ENCODE measurements at places on chromosomes 12 and 14.

DNA sequence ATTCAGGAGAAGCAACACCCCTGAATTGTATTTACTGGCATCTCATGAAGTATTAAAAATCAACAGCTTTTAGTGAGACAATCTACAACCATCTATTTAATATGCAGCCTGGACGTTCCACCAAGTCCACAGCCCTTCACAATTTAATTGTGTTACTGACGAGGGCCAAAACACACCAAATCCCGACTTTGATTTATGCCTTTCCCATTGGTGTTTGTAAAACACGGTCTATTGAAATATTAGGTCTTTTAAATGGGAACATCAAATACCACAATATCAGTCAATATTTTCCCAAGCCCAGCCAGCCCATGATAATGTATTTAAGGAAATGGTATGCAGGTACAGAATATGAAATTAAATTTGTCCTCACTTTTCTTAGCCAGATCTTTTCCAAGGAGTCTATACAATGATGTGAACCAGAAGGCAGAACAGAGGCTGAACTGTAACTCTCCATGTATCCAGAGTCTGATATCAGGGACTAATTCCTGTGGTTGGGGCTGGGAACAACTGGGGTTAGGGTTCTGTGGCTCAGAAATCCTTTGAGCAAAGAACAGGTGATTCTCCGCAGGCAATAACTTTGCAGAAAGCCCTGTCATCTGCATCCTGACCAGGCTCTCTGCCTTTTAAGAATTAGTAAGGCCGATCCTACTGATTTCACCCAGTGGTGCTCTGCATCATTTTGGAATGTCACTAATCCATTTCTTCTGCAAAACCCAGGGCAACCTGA, 179.3 kb upstream of the GZMB start:
- DNase-seq = no peak

DNA sequence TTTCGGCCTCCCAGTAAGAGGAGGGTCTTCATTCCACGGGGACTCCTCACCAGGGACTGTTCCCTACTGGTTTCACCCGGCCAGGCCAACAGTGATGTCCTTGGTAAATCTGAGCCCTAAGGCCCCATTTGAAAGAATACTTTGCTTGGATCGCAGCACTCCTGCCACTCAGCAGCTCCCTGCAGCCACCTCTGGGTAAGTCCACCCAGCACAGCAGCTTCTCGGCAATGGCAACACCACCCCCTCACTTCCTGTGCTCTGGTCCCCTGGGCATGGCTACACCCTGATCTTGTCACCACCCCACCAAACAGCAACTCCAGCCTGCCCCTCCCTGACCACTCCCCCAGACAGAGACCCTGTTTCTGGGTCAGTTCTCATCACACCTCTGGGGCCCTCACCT, 100.3 kb downstream of the SETD3 start:
- no peak for DNase-seq

DNA sequence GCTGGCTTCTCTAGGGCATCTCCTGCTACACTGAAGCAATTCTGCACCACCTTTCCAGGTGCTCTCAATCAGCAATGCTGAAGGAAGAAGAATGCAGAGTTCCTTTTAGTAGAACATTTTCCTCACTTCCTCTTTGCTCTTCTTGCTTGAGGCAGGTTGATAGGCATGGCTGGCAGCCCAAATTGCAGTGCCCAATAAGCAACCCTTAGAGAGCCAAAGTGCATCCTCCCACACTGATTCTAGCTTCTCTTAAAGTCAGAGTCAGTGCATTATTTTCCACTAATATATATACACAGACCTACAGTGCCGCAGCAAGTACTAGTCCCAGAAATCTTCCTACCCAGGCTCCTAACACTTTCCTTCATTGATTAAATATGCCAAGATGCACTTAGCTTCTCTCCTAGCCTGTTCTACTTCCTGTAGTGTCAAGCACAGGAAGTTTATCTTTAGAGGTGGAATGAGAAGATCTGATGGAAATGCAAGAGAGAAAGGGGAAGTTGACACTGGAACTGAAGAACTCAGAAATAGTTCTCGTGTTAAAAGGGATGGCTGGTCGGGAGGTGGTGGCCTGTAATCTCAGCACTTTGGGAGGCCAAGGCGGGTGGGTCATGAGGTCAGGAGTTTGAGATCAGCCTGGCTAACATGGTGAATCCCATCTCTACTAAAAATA, 132.7 kb downstream of the SSPN start:
- DNase-seq = no peak

- no peak for DNase-seq
Measured at GRCh38 chr12:38969706-38970105, 64.3 kb upstream of the CPNE8 start.

GRCh38 chr12:44551631-44552030, 324.5 kb downstream of the NELL2 start:
- DNase-seq = no peak

DNA sequence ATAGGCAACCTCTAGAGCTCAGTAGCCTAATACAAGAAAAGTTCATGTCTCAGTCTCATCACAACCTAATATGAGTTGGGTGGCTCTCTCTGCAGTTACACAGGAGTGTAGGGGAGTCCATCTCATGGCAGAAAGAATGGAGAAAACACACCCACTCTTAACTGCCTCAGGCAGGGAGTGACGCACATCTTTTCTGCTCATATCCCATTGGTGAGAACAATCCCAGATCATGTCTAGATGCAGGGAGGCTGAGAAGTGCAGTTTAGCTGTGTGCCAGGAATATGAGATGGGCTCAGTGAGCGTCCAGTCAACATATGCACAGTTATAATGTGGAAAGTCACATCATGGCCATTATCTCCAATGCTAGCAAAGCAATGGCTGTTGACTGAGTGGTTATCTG, 59.3 kb upstream of the KCNA5 start:
- no peak for DNase-seq

- no peak for DNase-seq
Measured at GRCh38 chr12:53217051-53217930, 10.2 kb upstream of the ITGB7 start.

GRCh38 chr14:52661314-52661713, 34.0 kb downstream of the ERO1A start:
- DNase-seq = no peak

- DNase-seq = no peak
Measured at GRCh38 chr12:123733229-123733628, 21.1 kb downstream of the ATP6V0A2 start.

GRCh38 chr14:99602054-99602787, 1.8 kb downstream of the CCDC85C start:
- DNase-seq = no peak

- DNase-seq = no peak
Measured at GRCh38 chr14:51277753-51278415, 37.8 kb downstream of the TMX1 start.

GRCh38 chr12:7180685-7181084, 8.8 kb upstream of the PEX5 start:
- DNase-seq = no peak

DNA sequence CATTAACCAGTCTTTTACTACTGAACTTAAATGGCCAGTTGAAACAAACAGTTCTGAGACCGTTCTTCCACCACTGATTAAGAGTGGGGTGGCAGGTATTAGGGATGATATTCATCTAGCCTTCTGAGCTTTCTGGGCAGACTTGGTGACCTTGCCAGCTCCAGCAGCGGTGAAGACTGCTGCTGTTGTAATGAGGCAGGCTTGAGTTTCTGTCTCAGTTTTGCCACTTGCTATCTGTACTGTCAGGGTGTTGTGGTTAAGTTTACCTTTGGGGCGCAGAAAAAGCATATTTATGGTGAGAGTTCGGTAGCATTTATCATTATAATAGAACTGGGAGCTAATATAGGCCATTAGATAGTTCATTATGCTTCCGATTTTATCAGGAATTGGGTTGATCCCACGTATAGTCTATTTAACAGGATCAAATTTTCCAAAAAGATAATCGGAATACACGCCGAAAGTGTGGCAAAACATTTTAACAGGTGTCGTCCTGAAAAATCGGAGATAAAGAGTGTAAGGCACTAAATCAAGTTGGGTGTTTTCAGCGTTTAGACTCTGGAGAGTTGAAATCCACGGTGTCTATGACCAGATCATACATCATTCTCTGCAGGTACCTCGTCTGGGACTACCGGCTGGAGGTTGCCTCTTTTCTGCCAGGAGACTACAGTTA, 688 bp upstream of the NECAP1 start:
- no peak for DNase-seq

DNA sequence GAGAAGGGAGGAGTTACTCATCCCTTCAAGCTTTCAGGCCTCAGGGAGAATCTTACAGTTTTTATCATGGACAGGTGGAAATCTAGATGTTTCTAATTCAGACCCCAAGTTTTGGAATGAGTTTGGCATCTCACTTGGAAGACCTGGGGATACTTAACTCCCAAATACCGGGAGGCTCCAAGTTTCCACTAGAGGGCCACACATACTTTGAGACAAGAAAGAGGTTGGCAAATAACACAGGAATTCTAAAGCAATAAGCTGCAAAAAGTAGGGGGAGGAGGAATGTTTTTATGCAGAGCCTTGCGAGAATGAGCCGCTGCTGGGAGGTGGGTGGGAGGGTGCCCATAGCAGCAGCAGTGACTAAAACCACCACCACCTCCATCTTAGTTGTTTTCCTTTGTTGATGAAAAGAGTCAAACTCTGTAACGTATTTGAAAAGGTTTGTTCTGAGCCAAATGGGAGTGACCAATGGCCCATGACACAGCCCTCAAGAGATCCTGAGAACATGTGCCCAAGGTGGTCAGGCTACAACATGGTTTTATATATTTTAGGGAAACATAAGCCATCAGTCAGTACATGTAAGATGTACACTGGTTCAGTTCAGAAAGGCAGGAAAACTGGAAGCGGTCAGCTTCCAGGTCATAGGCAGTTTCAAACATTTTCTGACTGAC, 34.2 kb upstream of the RNASE1 start:
- DNase-seq = no peak

DNA sequence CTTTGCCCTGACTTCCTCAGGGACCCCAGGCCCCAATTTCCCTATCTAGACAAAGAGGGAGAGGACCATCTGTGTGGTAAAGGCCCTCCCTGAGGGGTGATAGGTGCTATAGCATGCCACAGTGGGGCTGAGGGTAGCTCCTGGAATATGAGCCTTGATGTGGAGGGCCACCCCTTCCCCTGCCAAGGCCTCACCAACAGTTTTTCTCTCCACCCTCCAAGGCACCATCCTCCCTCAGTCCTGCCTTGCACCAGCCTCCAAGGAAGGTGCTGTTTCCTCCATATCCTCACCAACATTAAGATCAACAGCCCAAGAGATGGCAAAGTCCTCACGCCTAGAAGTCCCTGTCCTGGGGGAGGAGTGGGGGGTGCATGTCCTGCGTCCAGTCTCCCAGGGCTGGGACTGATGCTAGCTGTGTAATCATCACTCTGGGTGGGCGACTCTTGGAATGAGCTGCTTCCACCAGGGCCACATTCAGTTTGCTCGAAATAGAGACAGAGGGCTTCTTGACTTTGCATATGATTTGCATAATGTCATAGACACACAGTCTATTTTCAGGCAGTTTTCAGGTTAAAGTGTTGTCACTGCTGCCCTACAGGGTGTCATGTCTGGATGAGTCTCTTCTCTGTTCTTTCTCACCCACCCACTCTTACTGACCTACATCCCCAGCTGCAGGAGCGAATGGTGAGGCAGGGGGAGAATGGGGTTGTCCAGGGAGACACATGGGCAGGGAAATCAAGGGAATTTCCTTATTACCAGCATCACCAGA, 17.4 kb downstream of the ACVRL1 start:
- DNase-seq = peak; percentile 53

- no peak for DNase-seq
Measured at GRCh38 chr12:25755136-25755970, 202.3 kb upstream of the LMNTD1 start.

GRCh38 chr14:54754623-54755386, 147.8 kb downstream of the GCH1 start:
- DNase-seq = no peak

DNA sequence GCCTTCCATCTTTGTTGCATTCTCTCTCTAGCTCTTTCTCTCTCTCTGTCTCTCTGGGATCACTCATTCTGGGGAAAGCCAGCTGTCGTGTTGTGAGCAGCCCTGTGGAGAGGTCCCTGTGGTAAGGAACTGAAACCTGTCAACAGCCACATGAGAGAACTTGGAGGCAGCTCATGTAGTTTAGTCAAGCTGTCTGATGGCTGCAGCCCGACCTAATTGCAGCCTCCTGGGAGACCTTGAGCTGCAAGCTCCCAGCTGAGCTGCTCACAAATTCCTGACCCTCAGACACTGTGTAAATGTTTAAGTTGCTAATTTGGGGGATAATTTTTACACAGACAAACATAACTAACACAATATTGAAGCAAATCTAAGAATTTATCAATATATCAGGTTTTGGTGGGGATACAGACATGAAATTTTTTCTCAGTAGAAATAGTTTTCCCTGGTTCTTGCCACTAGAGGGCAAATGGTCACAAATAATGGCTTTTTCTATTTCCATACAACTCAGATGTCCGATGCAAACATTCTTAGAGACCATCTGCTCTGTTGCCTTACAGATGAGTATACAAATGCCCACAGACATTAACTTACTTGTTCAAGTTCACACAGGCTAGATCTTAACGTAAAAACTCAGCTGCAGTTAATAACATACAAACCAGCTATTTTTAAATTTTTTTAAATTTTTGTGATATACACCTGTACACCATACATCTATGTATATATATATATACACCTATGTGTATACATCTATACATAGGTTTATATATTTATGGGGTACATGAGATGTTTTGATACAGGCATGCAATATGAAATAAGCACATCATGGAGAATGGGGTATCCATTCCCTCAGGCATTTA, 15.5 kb upstream of the KRR1 start:
- peak; percentile 45 for DNase-seq

DNA sequence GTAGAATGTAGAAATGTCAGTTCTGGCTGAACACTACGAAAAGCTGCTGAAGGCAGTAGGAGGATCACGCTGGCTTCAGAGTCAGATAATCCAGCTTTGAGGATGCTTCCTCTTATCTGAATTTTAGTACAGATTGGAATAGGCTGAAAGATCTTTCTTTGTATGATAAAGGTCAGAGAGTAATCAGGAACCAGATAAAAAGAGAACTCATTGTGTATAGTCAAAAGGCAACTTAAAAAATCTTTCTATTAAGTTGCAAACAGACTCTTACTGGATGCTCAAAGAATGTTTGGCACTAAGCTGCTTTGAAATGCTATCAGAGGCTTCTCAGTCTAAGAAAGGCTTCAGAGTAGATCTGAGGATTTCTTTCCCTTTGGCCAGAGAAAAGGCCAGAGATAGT, 21.8 kb upstream of the TRHDE start:
- no peak for DNase-seq

DNA sequence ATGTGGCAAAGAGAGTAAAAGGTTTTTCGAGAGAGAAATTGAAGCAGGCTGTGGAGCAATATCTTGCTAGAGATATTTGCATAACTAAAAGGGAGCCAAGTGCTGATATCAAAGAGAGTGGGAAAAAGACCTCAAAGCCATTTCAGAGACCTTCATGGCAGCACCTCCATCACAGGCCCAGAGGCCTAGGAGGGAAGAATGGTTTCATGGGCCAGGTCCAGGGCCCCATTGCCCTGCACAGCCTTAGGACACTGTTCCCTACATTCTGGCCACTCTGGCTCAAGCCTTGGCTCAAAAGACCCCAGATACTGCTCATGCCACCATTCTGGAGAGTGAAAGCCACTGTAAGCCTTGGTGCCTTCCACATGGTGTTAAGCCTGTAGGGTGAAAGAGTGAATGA, 50.0 kb upstream of the LYZ start:
- DNase-seq = no peak
